ENCODE measurements at places on chromosomes 7 and 10. TPM values are rescaled to one million over a fixed set of nuclear protein-coding genes. Genes with fewer than 3 reads are reported as not detected.
A peak's percentile ranks its signal among the peaks of the same experiment; 100 is the strongest.

DNA sequence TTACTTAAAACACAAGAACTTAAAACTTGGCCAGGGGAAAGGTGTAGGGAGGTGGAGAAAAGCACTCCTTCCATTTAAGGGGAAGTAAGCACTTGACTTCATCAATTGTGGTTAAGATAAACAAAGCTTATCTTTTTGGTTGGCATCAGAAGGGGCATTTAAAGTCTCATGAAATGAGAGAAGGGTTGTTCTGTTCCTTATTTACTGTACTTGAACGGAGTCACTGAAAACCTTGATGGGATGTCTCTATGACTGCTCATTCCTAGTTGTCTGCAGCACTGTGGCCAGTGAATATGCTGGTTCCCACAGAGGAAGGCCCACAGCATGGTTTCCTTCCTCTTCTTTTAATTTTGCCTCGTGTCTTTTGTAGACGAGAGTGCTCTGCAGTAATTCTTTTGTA is 229.3 kb downstream of the AUTS2 start:
- DNase-seq = no peak

- no peak for DNase-seq
Observed at GRCh38 chr7:93350338-93350737, 118.2 kb downstream of the VPS50 start.

GRCh38 chr7:132286836-132287235 is 289.4 kb downstream of the PLXNA4 start:
- no peak for DNase-seq

DNA sequence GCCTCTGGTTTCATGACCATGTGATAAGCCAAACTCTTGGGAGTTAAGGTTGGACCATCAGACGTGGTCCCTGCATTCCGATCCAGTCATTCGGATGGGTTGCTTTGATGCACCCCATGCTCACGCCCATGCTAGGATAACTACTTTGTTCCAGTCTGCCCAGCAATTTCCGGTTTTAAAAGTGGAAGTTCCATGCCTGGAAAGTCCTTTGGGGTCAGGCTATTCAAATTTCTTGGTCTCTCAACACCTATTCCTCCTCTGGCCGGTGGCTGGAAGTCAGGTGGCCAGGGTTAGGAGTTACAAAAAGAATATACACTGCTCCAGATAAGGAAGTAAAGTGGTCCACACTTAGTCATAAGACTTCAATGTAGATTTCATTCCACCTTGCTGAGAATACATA is 37.7 kb upstream of the HABP2 start:
- DNase-seq = no peak

DNA sequence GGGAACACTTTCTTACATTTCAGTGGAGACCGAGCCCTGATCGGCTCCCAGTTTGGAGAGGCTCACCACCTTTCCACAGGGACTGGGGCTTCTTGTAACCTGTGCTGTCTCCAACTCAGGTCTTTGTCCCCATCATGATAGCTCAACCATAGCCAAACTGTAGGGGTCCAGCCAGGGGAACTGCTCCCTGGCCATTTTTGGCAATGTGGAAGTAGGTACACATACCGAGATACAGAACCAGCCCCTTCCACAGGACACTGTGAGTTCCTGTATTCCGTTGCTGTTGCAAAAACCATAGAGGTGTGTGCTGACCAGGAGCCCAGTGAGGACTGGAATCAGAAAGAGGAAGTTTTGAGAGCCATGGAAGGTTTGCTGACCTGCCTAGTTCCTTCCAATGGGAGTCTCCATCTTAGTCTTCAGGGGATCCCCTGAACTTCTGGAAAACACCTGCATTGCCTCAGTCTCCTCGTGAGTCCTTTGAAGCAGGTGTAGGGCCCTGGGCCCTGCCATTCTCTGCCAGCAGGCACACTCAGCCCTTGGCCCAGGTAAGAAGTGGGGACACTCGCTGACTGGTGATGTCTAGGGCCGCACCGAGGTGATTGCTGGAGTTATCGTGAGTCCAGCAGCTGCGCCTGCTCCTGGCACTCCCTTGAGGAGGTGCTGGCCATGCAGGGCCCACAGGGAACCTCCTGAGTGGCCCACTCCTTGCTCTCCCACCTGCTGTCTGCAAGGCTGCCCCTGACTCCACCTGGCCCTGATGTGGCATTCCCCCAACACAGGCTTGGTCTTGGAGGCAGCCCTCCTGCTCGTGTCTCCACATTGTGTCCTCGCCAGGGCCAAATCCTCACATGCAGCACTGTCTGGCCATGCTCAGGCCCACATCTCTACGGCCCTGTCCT is 11.2 kb downstream of the WDFY4 start:
- DNase-seq = no peak

DNA sequence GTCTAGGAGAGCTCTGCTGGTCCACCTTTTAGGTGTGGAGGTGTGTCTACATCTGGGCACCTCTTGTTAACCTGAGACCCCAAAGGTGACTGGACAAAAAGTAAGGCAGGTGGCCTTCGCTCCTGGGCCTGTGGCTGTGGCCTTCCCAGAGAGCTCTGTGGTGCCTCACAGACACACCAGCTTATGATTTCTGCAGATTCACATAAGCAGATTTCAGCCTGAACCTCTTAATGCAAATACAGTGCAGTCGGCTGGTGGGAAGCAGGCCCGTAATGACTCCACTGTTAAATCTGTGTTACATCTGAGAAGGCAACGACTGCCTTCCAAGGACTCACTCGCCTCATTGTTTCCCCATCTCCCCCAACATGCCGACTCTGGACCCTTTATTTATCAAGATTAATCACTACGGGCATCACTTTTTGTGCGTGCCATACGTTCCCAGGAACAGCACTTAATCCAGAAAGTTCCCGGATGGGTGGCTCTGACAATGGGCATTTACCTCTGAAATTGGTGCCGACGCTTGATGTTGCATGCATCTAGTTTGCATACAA is 119.8 kb downstream of the EBF3 start:
- no peak for DNase-seq

DNA sequence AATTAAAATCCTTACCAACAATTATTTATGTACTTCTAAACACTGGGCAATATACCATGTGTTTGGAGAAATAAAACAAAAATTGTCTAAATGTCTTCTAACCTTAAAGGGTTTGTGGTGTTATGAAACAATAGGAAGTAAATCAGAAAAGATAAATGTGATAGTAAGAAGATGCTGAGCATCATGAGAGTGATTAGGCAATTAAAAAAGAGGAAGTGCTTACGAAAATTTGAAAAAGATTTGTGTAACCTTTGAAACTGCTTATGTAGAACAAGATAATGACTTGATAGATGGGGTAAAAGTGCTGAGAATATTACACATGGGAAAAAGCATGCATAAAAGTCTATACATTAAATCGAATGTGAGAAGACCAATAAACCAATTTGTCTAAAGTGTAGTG is 573.4 kb upstream of the CNTNAP2 start:
- no peak for DNase-seq

GRCh38 chr7:50502001-50502684 is 52.0 kb upstream of the FIGNL1 start:
- DNase-seq = no peak

DNA sequence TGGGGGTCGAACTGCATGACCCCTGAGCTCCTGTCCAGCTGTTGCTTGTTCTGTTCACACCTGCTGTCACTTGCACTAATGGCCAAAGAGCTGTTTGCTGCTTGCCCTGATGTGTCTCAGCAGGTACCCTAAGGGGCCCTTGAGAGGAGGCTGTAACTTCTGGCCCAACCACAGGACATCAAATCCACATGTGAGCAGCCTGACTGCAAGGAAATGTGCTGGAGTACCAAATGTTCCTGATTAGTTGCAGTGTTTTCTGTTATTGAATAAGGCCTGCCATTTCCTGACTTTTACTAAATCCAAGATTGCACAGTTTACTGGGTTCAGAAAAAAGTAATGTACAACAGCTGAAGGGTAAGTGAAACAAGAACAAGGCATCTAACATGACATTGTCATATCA is 91.7 kb upstream of the IL6 start:
- no peak for DNase-seq

DNA sequence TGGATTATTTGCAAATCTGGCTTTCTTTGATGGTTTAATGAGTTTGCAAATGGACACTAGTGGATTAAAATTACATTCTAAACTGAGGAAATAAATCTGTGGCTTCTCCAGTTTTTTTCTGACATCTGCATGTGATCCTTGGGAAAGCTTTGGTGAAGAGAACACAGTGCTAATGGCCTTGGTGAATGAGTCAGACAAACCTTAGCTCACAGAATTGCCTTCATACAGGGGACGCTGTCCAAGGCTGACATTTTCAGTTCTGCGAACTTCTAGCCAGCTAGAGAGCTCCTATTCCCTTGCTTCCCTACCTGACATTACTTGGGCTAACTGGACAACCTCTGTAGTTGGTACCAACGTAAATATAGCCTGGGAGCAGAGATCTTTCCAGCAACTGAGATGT is 21.2 kb downstream of the BMPER start:
- no peak for DNase-seq

DNA sequence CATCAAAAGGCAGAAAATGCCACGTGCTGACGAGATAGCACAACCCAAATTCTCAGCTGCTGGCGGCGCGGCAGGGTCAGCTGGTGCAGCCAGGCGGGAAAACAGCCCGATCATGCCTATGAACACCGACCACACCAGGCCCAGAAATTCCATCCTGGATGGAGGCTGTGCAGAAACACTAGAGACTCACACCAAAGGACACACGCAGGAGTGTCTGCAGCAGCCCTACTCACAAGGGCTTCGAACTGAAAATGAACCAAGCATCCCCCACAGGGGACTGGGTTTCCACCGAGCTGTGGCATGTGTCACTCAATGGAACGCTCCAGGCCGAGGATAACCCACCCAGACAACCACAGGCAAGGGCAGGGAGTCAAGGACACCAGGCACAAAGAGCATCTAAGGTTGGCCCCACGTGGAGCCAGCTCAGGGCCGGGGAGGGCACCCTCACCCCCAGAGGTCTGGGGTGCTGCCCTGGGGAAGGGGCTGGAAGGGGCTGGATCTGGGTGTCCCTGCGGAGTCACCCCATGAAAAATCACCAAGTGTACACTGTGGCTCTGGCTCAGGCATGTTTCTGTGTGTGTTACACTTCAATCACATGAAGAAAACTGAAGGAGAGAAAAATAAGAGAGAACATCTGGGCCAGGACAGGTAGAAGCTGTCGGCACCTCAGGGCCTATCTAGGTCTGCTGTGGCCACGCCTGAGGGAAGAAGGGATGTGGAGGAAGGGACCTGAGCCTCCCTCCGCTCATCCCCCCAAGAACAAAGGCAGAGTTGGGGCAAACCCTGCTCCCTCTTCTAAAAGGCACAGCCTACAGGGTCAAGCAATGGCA is 33.0 kb downstream of the RASGEF1A start:
- DNase-seq = no peak

- no peak for DNase-seq
Observed at GRCh38 chr10:99084161-99084560, 151.5 kb downstream of the HPSE2 start.

- DNase-seq = peak; percentile 19
Observed at GRCh38 chr10:78605800-78606350, 462.9 kb upstream of the ZMIZ1 start.

GRCh38 chr7:93751421-93751820 is 139.1 kb downstream of the TFPI2 start:
- no peak for DNase-seq

DNA sequence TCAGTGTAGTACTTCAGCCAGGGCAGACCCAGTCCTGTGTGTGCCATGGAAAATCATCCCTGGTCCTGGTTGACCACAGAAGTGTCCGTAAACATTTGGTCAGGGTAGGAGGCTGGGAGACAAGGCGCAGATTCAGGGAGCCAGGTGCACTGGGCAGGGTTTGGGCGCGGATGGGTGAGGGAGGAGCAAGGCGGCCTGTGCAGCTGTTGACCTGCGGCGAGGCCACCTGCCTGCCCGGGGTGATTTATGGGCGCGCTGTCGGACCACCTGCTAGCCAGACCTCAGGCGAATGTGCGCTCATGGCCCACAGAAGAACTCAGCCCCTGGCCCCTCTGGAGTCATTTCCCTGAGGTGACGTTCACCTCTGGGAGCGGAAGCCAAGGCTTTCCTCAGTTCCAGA is 6.6 kb downstream of the SFRP5 start:
- DNase-seq = no peak

DNA sequence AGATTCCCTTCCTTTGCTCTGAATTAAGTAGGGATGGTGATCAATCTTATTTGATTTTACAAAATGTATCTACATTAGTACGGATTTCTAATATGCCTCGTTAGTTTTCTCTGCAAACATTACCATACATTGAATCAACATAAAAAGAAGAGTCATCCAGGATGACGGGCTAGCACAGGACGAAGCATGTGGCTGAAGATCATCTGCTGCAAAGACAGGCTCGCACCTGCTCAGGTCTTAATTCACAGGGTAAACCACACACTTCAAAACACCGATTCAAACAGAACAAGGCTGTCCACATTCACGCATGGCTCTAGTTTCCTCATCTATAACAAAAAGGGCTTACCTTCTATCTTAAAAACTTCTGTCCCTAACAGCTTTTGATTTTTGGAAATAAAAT is 323.0 kb downstream of the PARD3 start:
- no peak for DNase-seq

- DNase-seq = no peak
Observed at GRCh38 chr10:69636273-69636575, 6.2 kb downstream of the FAM241B start.

The PDZD8 gene
- total RNA-seq = 18.2 TPM

The EBLN1 gene
- total RNA-seq = not detected

The CFAP43 gene
- total RNA-seq = 0.33 TPM

The LAMB4 gene
- not detected for total RNA-seq

The TMEM213 gene
- total RNA-seq = not detected

The CACNB2 gene
- 1.0 TPM for total RNA-seq

The CHST15 gene
- 16.5 TPM for total RNA-seq

The GPR26 gene
- not detected for total RNA-seq

The DNAJC1 gene
- 37.3 TPM for total RNA-seq

The GDF2 gene
- 8.5 TPM for total RNA-seq
